ENCODE measurements at places on chromosomes 7 and 10.
A peak's percentile ranks its signal among the peaks of the same experiment; 100 is the strongest.

- no peak for DNase-seq
- no peaks in the 10 kb centered on the region for H3K27me3 ChIP-seq
- H3K36me3 ChIP-seq: peaks cover 25% of the 10 kb centered on the region
- H3K27ac ChIP-seq: no peak overlapping the region
Observed at GRCh38 chr10:70063418-70064098, 10.9 kb downstream of the MACROH2A2 start.

DNA sequence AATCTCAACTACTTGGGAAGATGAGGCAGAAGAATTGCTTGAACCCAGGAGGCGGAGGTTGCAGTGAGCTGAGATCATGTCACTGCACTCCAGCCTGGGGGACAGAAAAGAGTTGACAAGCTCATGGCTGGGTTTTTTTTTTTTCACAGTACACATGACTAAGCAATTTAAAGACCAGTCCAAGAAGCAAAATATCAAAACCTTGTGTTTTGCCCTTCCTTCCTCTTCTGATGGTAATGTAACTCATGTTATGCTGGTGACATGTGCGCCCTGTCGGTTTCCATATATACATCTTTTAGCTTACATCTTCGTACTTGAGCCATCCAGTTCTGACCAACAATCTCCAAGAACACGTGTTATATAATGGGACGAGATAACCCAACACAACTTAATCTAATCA, 237.7 kb upstream of the PLXDC2 start:
- H3K4me1 ChIP-seq: peaks cover 7% of the 10 kb centered on the region
- H3K36me3 ChIP-seq: no peaks in the 10 kb centered on the region
- H3K27me3 ChIP-seq: peaks cover 19% of the 10 kb centered on the region
- no peak overlapping the region for H3K27ac ChIP-seq
- no peak for DNase-seq

- no peak overlapping the region for H3K27ac ChIP-seq
- no peak for DNase-seq
- H3K4me3 ChIP-seq: no peak overlapping the region
- H3K36me3 ChIP-seq: no peaks in the 10 kb centered on the region
- no peaks in the 10 kb centered on the region for H3K27me3 ChIP-seq
Observed at GRCh38 chr7:132407764-132408163, 168.5 kb downstream of the PLXNA4 start.

DNA sequence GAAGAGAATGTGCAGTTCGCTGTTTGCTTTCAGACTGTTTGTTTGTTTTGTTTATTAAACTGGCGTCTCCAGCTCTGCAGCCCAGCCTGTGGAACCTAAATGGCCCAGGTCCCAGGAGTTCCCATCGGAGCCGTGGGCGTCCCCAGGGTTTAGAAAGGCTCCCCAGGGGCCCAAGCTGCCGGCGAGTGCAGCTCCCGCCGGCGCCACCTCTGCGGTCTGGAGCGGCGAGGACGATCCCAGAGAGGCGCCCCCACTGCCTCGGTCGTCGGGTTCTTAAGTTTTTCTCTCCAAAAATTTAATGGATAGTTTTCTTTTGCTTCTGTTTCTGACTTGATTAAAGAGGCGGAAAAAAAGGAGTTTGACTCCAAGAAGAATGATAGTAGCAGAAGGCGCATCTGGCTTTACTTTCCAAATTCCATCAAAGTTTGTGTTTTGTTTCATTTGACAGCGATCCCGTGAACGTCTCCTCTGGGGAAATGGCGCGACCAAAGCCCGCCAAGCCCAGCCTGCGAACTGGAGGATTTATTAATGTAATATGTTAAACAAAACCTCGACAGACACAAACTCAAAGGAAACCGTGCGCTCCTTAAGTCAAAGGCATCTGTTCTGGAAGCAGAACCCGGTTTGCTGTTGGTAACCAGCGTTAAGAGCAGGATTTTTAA, 718 bp upstream of the FZD1 start:
- DNase-seq: peak; percentile 71
- H3K4me3 ChIP-seq: peak overlapping the region; percentile 83
- H3K27me3 ChIP-seq: peaks cover 71% of the 10 kb centered on the region
- H3K4me1 ChIP-seq: peaks cover 4% of the 10 kb centered on the region
- H3K27ac ChIP-seq: peak overlapping the region; percentile 9
- H3K36me3 ChIP-seq: no peaks in the 10 kb centered on the region

- no peaks in the 10 kb centered on the region for H3K4me1 ChIP-seq
- no peak for DNase-seq
- no peak overlapping the region for H3K27ac ChIP-seq
- H3K4me3 ChIP-seq: no peak overlapping the region
- H3K27me3 ChIP-seq: no peaks in the 10 kb centered on the region
Observed at GRCh38 chr10:18100669-18101068, 39.6 kb upstream of the CACNB2 start.

DNA sequence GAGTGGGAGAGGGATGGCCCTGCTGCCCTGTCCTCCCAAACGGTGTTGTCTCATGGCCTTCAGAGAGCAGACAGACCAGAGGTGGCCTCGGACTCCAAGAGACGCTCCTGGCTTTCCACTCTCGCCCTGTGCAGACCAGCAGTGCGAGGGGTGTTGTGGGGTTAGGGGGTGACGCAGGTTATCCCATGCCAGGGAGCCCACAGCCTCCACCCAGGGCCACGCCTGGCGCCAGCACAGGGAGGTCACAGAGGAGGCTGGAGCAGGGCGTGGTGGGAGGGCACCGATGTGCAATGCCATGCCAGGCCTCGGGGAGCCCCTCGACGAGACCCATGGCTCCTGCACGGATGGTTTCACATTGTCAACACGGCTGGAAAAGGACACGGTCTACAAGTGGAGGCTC, 52.1 kb downstream of the INPP5A start:
- no peak overlapping the region for H3K27ac ChIP-seq
- H3K4me1 ChIP-seq: no peaks in the 10 kb centered on the region
- H3K4me3 ChIP-seq: no peak overlapping the region
